Panc1 (cell line): ENCODE measurements at places on chromosomes 13 and 19.

- no peak for DNase-seq
These were observed 11.8 kb downstream of the COL4A2 start for GRCh38 chr13:110318920-110319319.

GRCh38 chr19:20472854-20473253, 92.7 kb downstream of the ZNF737 start:
- DNase-seq = no peak

DNA sequence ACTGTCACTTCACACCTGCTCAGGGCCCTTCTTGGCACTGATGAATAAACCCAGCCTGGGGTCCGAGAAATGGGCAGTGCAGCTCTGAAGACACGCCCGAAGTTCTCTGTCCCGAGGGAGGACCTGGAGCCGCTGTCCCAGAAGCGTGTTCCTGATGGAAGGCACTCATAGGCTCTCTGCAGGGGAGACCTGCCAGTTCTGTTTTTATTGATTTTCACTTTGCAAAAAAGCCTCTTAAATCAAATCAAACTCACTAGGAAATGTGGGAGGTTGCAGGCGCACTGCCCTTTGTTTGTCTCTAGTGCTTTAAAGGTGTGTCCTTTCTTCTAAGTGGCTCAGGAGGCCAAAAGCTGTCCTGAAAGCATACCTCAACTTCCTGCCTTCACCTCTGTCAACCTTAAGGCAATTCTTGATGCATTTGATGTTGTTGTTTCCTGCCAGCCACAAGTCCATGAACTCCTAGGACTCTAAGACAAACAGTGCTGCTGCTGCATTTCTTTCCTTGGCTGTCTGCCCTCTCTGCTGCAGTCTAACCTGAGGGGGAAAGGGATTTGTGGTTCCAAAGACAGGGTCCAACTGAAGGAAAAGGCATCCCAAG, 663.2 kb downstream of the UQCRFS1 start:
- DNase-seq = no peak

- DNase-seq = no peak
These were observed 51.3 kb downstream of the GPALPP1 start for GRCh38 chr13:45040622-45041021.

DNA sequence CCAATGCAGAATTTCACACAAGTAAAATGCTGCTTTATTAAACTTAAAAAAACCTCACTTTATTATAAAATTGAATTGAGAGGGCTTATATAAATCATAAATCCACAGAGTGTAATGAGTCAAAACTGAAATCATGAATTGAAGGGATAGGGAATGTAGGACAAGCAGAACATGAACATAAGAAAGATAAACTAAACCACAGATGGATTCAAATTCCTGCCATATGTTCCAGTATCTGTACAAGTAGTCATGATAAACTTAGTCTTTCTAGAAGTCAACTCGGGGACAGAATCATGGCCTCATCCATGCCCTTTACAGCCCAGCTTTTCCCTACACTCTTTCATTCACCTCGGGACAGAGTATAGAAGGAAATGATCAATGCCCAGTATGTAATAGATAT, 16.6 kb downstream of the LMO7 start:
- no peak for DNase-seq

DNA sequence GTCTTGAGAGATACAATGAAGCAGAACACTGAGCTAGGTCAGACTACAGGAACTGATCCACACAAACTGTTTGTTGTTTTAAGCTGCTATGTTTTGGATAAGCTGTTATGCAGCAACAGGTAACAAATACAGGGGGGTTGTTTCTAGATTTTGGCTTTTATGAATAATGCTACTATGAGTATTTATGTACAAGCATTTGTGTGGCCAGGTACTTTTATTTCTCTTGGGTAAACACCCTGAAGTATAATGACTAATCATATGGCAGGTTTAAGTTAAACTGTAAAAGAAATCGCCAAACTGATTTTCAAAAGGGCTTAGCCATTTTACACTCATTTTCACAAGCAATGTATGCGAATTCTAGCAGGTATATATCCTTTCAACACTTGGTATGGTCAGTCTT, 166.0 kb downstream of the DNAJC3 start:
- DNase-seq = no peak
